ENCODE measurements at places on chromosomes 5 and 9.
A peak's percentile ranks its signal among the peaks of the same experiment; 100 is the strongest.

DNA sequence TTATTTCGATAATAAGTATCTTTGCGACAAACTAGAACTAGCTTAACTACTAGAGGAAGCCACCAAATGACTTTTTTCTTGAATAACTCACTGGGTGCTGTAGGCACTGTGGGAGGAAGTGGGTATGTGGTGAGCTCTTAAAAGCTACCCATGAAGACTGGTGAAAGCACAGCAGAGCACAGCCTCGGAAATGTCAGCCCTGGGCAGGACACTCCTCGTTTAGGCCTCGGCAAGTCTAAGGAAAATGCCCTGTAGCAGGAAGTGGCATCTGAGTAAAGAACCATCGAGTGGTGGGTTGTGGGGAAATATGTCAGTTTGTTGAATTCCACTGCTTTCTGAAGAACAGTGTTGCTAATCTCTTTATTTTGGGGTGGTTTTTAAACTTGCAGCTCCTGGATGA lies 44.0 kb upstream of the NCS1 start:
- DNase-seq, result peak; percentile 75

DNA sequence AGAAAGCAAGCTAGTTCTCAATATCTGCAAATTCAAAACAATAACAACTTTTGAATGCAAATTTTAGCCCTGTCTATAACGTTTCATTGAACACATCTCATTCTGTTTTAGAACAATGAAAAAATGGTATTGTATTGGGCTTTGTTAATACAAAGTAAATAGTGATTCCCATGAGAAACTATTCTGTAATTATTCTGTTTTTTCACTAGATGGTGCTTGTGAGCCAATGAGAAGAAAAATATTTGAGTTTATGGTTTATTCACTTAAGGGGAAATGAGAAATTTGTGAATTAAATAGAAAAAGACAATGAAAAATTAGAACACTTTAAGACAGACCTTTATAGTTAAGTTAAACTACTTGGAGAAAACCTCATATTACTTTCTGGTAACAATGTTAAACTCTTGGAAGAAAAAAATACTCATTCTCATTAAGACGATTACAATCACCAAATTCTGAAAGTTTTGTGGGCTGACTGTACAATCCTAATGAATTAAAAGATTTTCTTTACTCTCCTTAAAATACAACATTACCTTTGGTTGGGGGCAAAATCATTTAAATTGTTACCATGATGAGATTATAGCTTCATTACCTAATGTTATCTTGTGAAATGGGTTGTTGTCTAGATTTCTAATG lies 127.0 kb downstream of the NNT start:
- DNase-seq, result no peak

GRCh38 chr5:154356020-154356655 lies 89.7 kb upstream of the SAP30L start:
- no peak for DNase-seq

DNA sequence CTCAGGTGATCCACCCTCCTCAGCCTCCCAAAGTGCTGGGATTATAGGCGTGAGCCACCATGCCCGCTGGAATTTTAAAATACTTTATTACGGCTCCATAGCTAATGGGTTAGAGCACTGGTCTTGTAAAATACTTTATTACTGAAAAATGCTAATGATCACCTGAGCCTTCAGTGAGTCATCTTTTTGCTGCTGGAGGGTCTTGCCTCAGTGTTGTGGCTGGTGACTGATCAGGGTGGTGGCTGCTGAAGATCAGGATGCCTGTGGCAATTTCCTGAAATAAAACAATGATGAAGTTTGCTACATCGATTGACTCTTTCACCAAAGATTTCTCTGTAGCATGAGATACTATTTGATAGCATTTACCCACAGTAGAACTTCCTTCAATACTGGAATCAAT lies 26.0 kb upstream of the GNE start:
- no peak for DNase-seq

DNA sequence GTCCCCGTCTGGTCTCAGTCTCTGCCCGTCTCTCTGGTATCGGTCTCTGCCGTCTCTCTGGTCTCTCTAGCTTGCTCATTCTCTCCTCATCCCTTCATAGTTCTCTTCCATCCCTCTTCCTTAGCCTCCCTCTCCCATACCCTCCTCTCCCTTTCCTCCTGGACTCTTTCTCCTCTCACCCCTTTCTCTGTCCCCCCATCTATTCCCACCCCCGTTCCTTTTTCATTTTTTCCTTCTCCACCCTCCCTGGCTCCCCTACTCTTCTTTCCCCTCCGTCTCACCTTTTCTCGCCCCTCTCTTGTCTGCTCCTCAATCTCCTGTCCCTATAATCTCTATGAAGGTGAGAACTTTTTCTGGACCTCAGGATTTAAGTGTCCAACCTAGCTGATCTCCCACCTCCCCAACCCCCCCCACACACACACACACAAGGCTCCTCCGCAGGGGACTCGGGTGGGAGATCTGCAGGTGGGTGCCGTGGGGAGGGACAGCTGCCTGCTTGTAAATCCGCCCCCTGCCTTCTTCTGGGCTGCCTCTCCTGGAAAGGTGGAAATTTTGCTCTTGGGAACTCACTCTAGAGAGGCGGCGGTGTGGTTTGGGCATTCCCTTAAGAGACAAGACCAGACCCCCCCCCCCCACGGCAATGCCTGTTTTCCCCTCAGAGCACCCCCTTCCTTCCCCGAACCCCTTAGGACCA lies 953 bp downstream of the UBE2QL1 start:
- no peak for DNase-seq

GRCh38 chr5:89844548-89844947 lies 565.0 kb downstream of the CETN3 start:
- no peak for DNase-seq

GRCh38 chr5:76425928-76426804 lies 23.1 kb downstream of the IQGAP2 start:
- no peak for DNase-seq

DNA sequence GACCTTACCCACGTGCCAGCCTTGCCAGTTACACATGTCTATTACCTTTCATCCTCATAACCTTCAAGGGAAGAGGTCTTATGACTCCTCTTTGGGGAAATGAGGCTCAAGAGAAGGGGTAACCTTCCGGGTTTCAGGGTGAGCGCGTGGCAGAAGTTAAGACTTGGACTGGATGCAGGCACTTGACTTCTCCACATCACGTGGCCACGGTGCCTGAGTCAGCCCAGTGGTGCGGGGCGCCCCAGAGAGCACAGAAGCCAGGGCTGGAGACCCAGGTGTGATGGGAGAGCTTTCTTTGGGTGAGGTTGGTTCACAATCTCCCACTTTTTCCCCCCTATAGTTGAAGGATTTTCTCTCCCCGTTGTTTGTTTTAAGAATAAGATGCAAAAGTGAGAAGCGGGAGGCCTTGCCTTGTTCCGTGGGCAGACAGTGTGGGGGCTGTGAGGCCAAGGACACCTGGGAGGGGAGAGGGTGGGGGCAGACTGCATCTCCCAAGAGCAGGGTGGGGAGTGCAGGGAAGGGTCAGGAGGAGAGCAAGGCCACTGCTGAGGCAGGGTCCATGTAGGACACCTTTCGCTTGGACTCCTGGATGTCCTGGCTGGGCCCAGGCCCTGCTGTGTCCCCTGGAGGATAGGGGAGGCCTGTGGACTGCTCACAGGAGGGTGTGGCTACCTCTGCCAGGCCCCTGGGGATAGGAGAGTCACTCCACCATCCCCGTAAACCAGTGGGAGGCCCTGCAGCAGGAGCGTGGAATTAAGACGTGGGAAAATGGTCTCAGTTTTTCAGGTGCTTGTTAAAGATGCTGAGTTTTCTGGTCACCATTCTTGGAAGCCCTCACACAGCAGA lies 90.0 kb upstream of the CTSL start:
- no peak for DNase-seq

DNA sequence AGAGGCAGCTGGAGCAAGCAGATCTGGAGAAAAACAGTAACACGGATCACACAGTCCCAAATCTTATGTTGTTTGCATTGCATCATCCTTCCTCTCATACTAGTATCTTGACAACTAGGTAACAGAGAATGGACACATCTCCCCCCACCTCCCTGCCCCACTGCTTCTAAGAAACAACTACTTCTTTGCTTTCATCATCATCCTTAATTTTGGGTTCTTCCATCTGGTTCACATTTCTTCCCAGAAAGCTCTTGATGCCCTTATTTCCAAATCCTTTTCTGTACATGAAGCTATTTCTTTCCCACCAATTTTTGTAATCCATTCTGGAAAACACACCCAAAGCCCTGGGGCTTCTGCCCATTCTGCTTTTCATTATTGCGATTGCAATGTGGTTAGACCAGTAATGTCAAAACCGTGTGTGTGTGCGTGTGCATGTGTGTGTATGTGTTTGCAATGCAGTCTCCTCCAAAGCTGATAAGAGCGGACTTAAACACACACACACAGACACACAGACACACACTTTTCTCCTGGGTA lies 254.7 kb upstream of the SLC30A5 start:
- no peak for DNase-seq

GRCh38 chr9:126211441-126212074 lies 115.1 kb upstream of the MVB12B start:
- DNase-seq, result no peak
